ENCODE measurements at places on chromosomes 3 and 15. TPM values are rescaled to one million over a fixed set of nuclear protein-coding genes. Genes with fewer than 3 reads are reported as not detected.

- DNase-seq = no peak
Observed at GRCh38 chr3:190926619-190927018, 64.1 kb upstream of the GMNC start.

GRCh38 chr3:178507507-178508442, 28.5 kb upstream of the KCNMB2 start:
- DNase-seq = peak; percentile 83

DNA sequence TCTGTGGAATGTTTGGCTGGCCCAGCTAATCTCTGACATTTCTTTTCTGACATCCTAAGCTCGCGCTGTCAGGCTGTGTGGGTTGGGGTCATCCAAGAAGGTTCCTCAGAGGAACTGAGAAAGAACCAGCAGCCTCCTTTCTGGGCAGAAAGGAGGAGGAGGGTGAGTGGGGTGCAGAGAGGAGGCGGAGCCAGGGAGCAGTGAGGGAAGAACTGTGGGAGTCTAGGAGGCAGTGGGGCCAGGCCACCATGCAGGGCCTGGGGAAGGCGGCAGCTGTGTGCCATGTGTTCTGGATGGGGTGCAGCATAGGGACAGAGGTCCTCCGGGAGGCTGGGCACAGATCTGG, 5.3 kb downstream of the SEMA7A start:
- DNase-seq = no peak

The FETUB gene
- not detected for polyA plus RNA-seq

DNA sequence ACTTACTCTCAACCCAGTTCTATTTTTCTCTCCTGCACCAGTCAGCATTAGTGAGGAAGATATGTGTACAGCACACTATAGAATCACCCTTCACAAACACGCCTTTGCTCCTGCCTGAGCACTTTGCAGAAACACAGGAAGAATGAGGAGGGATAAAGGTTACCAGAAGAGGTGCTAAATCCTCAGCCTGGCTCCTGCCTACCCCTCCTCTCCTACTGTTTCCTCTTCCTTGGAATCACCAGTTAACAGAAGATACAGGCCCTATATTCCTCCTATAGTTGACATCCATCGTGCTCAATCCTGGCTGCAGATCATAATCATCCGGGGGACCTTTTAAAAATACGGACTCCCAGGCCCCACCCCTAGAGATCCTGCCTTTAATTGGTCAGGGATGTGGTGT, 28.9 kb downstream of the PARP15 start:
- no peak for DNase-seq

The CLSTN2 gene
- polyA plus RNA-seq = 1.2 TPM
